ENCODE measurements at places on chromosomes 2 and 18. TPM values are rescaled to one million over a fixed set of nuclear protein-coding genes. Genes with fewer than 3 reads are reported as not detected.

The NT5DC4 gene
- total RNA-seq, result not detected

The UGT1A4 gene
- 3.8 TPM for total RNA-seq

The KIF5C gene
- 2.1 TPM for total RNA-seq

The ACMSD gene
- total RNA-seq, result 3.3 TPM

The LRRC30 gene
- total RNA-seq, result not detected

The MAL gene
- 255 TPM for total RNA-seq

The ST8SIA5 gene
- total RNA-seq, result 0.75 TPM

The GPR55 gene
- not detected for total RNA-seq

The ACYP2 gene
- total RNA-seq, result 13.6 TPM

The GKN2 gene
- not detected for total RNA-seq

The PAX8 gene
- 86.5 TPM for total RNA-seq

The CRYGC gene
- total RNA-seq, result not detected

The FBXO15 gene
- total RNA-seq, result 1.7 TPM

The NEMP2 gene
- 15.8 TPM for total RNA-seq

The GATA6 gene
- 0.35 TPM for total RNA-seq

The ELOA2 gene
- not detected for total RNA-seq

The CYTIP gene
- 0.94 TPM for total RNA-seq

The TSPYL6 gene
- not detected for total RNA-seq

The MYOM1 gene
- 0.99 TPM for total RNA-seq

The ABCG8 gene
- not detected for total RNA-seq

The FBLN7 gene
- 0.15 TPM for total RNA-seq

The DCDC2C gene
- total RNA-seq, result not detected

The PTPRN gene
- 0.52 TPM for total RNA-seq

The ABCB11 gene
- not detected for total RNA-seq

The PAIP2B gene
- 1.2 TPM for total RNA-seq

The SCYGR4 gene
- not detected for total RNA-seq

All from renal cortical epithelial cell (primary cell).